ENCODE measurements at places on chromosomes 6 and 20.

DNA sequence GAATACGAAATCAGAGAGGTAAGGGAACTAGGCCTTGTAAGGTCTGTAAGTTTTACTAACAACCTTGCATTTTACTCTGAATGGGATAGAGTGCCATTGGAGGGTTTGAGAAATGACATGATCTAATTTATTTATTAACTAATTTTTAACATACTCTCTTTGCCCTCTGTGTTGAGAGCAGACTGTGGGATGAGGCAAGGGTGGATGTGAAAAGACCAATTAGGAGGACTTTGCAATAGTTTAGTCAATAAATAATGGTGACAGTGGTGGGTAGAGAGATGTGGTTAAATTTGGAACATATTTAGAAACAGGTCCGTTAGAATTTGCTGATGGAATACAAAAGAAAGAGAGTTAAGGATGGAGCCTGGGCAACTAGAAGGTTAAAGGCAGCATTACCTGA lies 60.0 kb downstream of the MKKS start:
- DNase-seq: no peak

GRCh38 chr20:44736170-44737021 lies 9.3 kb upstream of the KCNK15 start:
- DNase-seq: no peak

GRCh38 chr6:42140756-42141602 lies 1.4 kb downstream of the C6orf132 start:
- DNase-seq: no peak

GRCh38 chr6:123017104-123017682 lies 21.2 kb downstream of the CLVS2 start:
- DNase-seq: no peak

DNA sequence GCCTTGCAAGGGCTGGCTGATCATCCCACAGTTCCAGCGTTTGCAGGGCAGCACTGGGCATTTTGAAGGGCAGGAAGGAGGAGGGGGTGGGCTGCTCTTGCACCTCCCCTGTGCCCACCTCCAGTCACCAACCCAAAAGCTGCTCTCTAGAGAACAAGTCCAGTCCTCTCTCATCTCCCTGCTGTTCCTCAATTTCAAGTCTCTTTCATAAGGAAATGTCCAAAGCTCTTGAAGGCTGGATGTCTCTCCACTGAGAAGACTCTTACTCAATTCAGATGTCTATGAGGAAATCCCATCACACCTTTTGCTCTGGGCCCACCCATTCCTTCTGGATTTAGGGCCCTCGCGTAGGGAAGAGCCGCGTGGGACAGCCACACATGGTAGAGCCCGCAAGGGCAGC lies 31.7 kb downstream of the WRNIP1 start:
- DNase-seq: no peak

- DNase-seq: peak; percentile 79
Measured at GRCh38 chr6:34154668-34155447, 9.0 kb upstream of the GRM4 start.

Measured in left forelimb (tissue), 1 donor.